ENCODE measurements at places on chromosomes 3 and 15.

GRCh38 chr3:61060411-61060861, 190.8 kb downstream of the FHIT start:
- no peak for DNase-seq

GRCh38 chr3:164479406-164479805, 598.9 kb downstream of the SI start:
- no peak for DNase-seq

GRCh38 chr3:52827441-52827840, 3.0 kb downstream of the ITIH4 start:
- peak; percentile 10 for DNase-seq

DNA sequence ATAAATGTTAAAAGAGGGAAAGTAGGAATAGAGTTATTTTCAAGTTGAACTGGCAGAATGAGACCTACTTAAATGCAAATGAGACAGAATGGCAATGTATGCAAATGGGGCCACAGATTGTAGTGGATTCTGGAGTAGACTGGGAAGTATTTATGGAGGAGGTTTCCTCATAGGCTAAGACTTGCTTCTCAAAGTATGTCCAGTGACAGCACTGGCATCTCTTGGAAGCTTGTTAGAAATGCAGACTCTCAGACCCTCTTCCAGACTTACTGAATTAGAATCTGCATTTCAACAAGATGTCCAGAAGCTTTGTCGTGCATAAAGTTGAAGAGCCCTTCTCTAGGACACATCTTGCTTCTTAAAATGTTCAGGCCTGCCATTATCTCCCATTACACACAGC, 67.8 kb upstream of the SNTN start:
- no peak for DNase-seq

DNA sequence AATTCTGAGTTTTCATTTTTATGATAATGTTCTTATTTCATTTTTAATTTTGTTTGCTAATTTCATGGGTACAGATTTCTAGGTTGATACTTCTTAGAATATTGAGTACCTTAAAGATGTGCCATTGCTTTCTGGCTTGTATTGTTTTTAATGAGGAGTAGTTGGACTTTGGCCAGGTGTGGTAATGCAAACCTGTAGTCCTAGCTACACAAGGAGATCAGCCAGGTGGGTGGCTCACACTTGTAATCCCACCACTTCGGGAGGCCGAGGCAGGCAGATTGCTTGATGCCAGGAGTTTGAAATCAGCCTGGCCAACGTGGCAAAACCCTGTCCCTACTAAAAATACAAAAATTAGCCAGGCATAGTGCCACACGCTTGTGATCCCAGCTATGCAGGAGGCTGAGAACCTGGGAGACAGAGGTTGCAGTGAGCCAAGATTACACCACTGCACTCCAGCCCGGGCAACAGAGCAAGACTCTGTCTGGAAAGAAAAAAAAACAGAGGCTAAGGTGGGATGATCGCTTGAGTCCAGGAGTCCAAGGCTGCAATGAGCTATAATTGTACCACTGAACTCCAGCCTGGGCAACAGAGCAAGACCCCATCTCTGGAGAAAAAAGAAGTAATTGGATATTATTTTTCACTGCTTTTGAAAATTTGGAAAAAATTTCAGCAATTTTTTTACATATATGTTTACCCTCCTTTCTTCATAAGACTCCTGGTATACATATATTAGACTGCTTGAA, 198.0 kb downstream of the ALCAM start:
- DNase-seq = no peak

DNA sequence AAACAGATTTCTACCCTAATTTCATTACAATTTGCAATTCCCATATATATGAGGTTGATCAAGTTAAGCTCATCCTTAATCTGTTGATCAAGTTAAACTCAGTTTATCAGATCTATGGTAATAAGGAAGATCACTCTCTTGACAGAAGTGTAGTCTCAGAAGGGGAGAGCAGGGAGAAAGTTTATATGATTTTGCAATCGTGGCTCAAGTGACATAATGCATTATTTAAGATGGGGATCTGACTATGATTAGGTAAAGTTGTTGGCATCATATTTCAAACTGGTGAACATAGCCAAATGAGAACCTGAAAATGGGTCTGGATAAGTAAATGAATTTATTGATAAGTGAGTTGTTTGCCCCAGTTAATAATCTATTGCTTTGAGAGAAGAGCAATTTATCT, 995.3 kb downstream of the OTOL1 start:
- DNase-seq = peak; percentile 39
